ENCODE measurements at places on chromosomes 3 and 15. TPM values are rescaled to one million over a fixed set of nuclear protein-coding genes. Genes with fewer than 3 reads are reported as not detected.

GRCh38 chr3:52705688-52706686, at the start of the genes GLT8D1 and SPCS1:
Gene GLT8D1 (minus strand): TSS chr3:52705791. CDS start chr3:52700460, 5,331 bp downstream.
Gene SPCS1 (plus strand): TSS chr3:52706106. CDS start chr3:52706247, 141 bp downstream.
- peak; percentile 89 for DNase-seq

DNA sequence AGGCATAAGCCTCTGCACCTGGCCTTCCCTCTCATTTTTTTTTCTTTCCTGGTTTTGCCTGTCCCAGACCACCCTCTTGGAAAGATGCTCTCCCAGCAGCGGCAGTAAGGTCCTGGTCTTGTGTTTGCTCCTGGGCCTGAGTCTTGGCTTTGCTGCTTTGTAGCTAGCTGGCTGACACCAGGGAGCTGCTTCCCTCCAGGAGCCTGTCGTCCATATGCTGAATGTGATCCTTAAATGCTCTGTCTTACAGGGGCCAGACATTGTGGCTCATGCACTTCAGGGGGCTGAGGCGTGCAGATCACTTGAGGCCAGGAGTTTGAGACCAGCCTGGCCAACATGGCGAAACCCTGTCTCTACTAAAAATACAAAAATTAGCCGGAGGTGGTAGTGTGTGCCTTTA, 17.2 kb downstream of the FLNB start:
- DNase-seq: no peak

- DNase-seq: no peak
Measured at GRCh38 chr3:53941950-53942349, 50.3 kb upstream of the SELENOK start.

DNA sequence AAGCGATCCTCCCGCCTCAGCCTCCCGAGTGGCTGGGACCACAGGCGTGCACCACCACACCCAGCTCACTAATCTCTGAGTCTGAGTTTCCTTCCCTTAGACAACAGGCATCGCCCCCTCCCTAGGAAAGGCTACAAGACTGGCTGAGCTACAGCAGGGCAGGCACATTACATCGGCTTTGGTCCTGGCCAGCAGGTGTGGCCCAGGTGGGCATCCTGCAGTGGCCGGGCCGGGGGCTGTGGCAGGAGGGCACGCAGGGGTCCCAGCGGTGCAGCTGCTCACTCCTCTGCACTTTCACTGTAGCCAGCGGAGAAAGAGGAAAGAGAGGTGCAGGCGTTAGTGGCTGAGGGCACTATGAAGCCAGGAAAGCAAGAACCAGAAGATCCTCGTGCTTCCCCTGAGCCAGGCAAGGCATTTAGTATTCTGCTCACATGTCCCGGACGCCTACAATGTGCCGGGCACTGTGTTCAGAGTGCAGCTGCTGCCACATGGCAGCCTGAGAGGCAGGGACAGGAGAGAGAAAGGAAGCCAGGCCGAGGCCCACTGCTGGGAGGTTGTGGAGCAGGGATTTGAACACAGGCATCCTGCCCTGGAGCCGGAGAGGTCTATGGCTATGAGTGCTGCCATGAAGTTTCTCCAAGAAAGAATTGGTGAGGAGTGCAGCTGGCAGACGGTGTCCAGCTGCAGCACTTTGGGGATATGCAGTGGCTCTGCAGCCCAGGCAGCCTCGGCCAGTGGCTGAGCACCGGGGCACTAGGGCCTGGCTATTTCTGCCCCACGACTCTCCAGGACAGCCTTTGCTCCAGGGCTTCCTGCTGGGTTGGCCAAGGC, 22.3 kb downstream of the GRIP2 start:
- DNase-seq: no peak

DNA sequence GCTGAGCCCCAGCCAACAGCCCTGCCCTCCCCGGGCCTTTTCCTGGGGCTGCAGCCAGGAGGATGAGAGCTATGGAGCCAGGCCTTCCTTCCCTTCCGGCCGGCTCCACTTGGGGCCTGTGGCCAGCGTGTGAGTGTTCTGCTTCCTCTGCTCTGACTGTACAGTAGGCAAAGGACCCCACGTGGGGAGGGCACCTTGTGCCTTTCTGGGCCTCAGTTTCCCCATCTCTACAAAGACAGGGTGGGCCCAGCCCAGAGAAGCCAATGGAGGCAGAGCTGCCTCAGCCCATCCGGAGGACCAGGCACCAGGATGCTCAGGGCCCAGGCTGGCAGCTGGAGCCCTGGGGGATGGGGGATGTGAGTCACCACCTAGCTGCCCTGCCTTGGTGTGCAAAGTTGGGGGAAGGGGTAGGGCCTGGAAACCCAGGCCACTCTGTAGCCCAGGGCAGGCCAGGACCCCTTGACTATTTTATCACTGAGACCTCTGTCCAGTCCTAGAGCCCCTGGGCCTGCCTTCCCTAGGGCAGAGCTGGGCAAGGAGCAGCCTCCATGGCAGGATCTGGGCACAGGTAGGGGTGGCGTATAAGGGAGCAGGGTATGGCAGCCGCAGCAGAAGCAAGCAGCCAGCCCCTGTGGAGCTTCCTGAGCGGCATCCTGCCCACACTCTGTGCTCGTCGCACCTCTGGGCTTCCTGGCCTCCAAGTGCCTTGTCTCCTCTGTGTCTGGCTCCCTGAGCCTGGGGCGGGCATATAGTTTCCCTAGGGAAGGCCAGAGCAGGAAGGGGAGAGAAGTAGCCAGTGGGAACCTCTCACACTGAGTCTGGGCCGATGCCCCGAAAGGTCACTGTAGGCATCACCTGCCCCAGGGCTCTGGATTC, 1.8 kb downstream of the PSTPIP1 start:
- no peak for DNase-seq

DNA sequence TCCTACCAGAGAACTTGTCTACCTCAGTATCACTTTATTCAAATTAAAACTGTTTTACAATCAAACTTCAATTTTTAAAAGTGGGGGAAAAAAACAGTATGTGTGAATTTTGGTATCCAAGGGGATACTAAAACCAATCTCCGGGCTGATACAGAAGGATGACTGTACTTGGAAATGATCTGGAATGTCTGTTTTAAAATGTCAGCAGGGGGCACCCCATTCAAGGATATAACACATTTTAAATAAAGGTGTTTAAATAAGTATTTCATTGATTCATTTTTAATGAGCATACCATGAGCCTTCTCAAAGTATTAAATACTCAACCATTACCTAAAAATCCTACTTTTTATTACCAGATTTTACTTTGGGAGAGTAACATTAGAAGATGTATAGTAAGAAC, 67.9 kb downstream of the ULK4 start:
- DNase-seq: no peak

- no peak for DNase-seq
Measured at GRCh38 chr3:72448858-72449257, 399.4 kb downstream of the SHQ1 start.

DNA sequence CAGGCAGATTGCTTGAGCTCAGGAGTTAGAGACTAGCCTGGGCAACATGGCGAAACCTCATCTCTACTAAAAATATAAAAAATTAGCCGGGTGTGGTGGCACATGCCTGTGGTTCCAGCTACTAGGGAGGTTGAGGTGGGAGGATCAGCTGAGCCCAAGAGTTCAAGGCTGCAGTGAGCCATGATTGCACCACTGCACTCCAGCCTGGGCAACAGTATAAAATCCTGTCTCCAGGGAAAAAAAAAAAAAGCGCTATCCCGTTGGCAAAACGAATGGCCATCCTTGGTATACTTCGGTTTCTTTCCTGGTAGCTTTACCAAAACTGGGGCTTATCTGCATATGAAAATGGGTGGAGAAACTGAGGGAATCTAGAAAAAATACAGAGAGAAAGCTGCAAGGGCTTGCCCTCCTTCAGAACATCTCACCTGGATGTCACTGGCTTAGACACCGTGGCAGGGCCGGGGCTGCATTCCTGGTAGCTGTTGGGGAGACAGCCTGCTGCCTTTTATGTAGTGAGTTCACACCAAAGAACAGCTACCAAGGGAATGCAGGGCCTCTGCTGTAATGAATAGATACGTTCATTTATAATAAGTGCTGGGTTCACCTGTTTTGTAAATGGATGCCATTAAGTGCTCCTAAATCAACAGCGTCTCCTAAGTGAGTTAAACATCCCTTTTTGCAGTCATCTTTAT, 96.0 kb downstream of the IQSEC1 start:
- DNase-seq: no peak

DNA sequence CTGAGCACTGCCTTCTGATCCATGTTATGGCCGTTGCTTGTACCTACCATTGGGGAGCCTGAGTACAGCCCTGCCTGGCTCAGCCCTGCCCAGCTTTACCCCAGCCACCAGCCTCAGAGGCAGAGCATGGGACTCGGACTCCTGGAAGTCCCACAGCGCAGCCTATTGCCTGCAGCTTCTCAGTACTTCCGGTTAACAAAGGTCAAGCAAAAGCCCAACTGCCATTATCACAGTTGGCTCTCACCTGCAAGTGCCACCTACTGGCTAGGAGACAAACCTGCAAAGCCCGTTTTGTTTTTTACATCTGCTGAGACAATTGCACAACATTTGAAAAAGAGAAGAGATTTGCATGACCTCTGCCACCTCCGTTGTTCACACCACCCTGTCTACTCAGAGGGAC, 1081.7 kb downstream of the NAALADL2 start:
- no peak for DNase-seq

GRCh38 chr15:47715856-47716445, 1.4 kb upstream of the SEMA6D start:
- DNase-seq: no peak

DNA sequence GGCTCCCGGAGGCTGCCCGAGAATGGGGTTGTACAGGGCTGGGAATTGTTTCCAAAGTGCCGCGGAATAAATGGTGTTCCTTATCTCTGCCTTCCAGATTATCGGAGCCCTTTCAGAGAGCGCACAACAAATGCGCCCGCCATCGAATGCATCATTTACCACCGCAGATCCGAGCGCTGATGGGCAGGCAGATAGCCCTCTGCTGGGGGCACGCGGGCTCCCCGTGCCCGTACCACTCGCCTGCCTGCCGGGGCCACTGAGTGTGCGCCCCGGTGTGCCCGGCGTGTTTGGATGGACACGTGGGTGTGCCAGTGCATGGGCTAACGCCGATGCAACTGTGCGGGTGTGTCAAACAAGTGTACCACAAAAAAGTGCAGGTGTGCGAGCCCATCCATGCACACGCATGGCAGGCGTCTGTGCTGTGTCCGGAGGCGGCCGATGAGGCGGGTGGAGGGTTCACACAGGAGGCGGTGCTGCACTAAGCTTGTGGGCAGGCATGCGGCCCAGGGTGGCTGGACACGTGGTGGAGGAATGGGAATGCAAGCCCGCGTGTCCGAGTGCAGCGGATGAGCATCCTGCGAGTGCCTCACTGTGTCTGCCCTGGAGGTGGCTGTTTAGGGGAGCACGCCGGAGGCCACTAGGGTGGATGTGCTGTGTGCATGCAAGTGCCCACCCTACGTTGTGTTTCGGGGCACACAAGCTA, 3.8 kb upstream of the GATA2 start:
- no peak for DNase-seq

- no peak for DNase-seq
Measured at GRCh38 chr3:186849374-186849975, 7.0 kb downstream of the ADIPOQ start.

- no peak for DNase-seq
Measured at GRCh38 chr15:92346063-92346462, 47.6 kb upstream of the ST8SIA2 start.

- DNase-seq: no peak
Measured at GRCh38 chr3:192902549-192902948, 15.1 kb downstream of the MB21D2 start.

DNA sequence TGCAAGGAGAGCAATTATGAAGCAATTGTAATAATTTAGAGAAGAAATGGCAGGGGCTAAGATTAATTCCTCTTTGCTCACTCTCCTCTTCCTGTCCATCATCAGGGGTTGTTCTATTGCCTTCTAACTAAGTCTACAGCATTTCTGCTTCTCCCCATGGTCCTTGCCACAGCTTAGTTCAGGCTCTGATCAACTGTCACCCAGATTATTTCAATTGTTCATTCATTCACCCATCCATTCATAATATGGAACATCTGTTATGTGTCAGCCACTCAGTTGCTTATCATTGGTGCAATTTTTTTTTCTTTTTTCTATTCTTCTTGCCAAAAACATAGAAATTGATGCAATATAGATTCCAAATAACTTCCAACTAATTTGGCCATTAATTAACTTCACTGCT, 93.2 kb downstream of the CD47 start:
- no peak for DNase-seq

GRCh38 chr3:85678713-85679112, 719.9 kb downstream of the CADM2 start:
- DNase-seq: no peak

GRCh38 chr3:38316356-38317191, 30.0 kb upstream of the XYLB start:
- no peak for DNase-seq

- no peak for DNase-seq
Measured at GRCh38 chr3:27504749-27505148, 20.6 kb upstream of the SLC4A7 start.

DNA sequence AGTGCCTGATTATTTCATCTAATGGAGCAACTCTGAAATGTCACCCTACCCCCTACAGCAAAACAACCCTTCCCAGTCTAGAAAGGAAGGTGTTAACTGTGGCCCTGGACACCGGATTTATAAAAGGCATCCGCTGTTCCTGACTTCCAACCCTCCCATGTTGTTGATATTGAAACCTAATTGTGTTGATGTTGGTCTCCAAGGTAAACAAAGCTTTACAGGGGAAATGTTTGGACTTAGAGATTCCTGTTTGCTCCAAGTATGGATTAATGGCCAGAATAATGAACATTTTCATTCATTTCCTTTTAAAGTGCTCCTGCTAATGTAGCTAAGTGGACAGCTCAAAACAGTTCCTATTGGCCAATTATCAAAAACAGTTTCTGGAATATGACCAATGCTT, 19.4 kb upstream of the LMCD1 start:
- DNase-seq: no peak

DNA sequence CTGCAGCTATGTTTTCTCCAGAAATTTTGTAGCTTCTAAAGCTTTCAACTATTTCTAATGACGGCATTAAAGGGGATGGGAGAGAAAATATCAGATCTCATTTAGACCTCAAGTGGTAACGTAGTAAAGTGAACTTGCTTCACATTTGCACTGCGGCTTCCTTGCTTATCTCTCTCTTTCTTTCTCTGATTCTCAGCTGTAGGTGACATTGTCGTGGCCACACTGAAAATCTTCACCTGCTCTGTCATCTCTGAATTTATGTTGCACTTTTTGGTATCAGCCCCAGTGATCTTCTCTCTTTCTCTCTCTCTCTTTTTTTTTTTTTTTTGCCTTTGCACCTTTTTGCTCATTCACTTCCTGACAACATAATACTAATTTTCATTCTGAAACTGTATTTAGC, 254.1 kb upstream of the SATB1 start:
- DNase-seq: no peak

GABRR3 gene
- total RNA-seq: not detected

SAXO2 gene
- total RNA-seq: 2.3 TPM

TEX55 gene
- not detected for total RNA-seq

MUC13 gene
- total RNA-seq: 923 TPM

SLC51A gene
- 22.9 TPM for total RNA-seq

KIF7 gene
- 3.1 TPM for total RNA-seq

MESP2 gene
- 1.2 TPM for total RNA-seq

POPDC2 gene
- total RNA-seq: 4.2 TPM

ROBO2 gene
- total RNA-seq: 1.4 TPM

EOMES gene
- total RNA-seq: 0.32 TPM

CLDN1 gene
- total RNA-seq: 4.3 TPM

CLDND1 gene
- 64.6 TPM for total RNA-seq

FAN1 gene
- 27.5 TPM for total RNA-seq

GPR27 gene
- total RNA-seq: 0.14 TPM

PRR20G gene
- total RNA-seq: not detected

TRIM59 gene
- total RNA-seq: 5.3 TPM

DNAH12 gene
- 0.26 TPM for total RNA-seq

ADCY5 gene
- total RNA-seq: 72.6 TPM

MAPKBP1 gene
- total RNA-seq: 35.5 TPM

All from mucosa of descending colon (tissue), 3 donors.